ENCODE measurements at places on chromosomes 6 and 20. TPM values are rescaled to one million over a fixed set of nuclear protein-coding genes. Genes with fewer than 3 reads are reported as not detected.
A peak's percentile ranks its signal among the peaks of the same experiment; 100 is the strongest.

- DNase-seq, result peak; percentile 77
These were observed 5.6 kb upstream of the VNN2 start for GRCh38 chr6:132763269-132763668.

ADAM33 gene
- not detected for total RNA-seq

SRC gene
- total RNA-seq, result 15.6 TPM

- DNase-seq, result no peak
These were observed 182.5 kb upstream of the JARID2 start for GRCh38 chr6:15063253-15063853.

GRCh38 chr6:38155144-38155543, 335.6 kb downstream of the ZFAND3 start:
- no peak for DNase-seq

OR2B6 gene
- not detected for total RNA-seq

DNA sequence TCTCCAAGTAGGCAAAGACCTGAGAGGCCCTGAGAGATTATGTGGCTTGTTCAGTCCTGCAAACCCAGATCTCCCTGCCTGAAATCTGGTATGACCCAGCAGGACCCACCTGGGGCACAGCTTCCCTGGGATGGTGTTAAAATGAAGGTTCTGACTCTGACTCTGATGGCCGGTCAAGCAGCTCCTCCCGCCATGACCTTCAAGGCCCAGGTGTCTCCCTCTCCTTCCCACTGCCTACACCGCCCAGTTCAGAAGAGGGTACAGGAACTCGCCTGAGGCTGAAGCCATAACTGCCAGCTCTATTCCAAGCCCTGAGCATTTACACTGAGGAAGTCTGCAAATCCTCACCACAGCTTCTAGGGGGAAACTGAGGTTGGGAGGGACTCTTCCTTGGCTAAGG, 5.9 kb upstream of the CST7 start:
- no peak for DNase-seq

DNA sequence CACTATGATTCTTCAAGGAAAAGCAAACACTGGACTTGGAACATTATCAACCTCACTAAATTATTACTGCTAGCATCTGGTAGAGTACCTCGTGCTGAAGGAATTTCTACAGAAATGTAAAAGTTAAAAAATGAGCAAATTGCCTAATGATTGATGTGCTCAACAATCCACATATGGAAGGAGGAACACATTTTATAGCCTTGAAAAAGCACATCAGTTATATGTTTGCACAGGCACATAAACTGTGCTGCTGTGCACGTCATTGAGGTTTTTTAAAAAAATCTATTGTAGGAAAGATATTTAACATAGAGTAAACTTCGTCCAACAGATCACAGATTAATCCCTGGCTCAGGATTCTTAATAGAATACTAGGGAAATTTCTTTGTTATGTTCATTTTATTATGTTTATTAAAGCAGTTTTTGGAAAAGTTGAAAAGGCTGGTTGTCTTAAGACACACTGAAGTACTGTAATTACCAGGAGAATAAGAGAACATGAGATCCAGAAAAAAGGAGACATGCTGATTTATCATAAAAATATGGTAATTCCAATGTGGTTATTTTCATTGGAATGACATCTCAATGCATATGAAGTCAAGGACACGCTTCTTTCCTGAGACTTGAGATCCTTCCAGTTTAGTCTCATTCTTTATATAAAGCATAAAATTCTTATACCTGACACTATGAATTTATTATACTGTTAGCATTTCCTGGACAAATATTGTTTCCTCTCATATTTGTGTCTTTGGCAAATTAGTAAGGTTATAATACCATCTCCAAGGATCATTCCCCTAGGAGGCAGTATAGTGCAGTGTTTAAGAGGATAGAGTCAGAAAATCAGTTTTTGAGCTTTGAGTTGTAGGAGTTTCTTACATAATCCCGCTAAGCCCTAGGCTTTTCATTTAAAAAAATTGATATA, 511.1 kb downstream of the TENT5A start:
- no peak for DNase-seq

CGA gene
- not detected for total RNA-seq

DNA sequence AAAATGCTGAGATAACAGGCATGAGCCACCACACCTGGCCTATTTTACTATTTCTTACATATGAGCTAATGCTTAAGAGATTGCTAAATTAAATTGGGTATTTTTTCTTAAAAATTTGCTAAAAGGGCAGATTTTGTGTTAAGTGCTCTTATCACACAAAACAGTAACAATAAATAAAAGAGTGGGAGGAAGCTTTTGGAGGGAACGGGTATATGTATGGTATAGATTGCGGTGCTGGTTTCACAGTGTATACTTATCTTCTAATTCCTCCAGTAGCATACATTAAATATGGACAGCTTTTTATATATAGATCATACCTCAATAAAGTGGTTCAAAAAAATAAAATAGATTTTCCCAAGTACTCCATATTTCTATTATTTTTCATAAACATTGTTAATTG, 39.4 kb upstream of the FABP7 start:
- no peak for DNase-seq

- peak; percentile 33 for DNase-seq
These were observed 79.5 kb upstream of the MYL9 start for GRCh38 chr20:36461600-36462439.

GPR6 gene
- not detected for total RNA-seq

DNA sequence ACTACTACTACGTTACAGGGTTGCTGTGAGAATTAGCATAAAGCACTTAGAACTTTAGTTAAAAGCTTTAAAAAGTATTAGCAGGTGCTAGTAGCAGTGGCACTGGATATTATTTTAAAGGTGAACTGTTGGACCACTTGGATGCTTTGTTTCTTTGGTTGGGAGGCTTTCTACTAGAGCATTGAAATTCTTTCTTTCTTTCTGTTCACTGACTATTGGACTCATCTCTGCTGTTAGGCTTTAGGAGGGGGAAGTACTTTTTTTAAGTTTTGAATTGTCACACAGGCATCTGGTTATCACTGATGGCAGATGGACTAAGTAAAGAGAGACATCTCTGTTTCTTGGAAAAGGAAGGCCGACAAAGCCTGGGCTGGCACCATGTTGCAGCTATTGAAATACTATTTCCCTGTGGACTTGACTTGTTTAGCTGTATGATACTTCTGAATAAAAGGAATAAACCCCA, 4.8 kb downstream of the TBPL1 start:
- no peak for DNase-seq

DNA sequence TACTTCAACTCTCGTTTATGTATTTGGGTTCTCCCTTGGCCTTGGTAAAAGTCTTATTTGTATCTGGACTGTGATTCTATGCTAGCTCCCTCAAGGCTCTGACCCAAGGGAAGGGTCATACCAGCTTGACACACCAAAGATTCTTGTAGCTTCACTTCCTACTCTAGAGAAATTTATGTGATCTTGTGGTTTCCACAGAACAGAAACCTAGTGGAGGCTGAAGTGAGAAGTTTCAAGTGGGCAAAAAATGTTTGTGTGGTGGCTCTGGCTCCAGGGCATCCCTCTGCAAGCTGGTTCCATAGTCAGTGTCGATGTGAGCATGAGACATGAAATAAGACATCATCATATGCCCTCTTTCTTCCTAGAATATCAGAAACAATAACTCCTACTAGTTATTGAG, 48.1 kb upstream of the TNFRSF21 start:
- no peak for DNase-seq

PTPRT gene
- not detected for total RNA-seq

- DNase-seq, result no peak
These were observed 1.9 kb upstream of the SPTLC3 start for GRCh38 chr20:13006825-13007224.

DNA sequence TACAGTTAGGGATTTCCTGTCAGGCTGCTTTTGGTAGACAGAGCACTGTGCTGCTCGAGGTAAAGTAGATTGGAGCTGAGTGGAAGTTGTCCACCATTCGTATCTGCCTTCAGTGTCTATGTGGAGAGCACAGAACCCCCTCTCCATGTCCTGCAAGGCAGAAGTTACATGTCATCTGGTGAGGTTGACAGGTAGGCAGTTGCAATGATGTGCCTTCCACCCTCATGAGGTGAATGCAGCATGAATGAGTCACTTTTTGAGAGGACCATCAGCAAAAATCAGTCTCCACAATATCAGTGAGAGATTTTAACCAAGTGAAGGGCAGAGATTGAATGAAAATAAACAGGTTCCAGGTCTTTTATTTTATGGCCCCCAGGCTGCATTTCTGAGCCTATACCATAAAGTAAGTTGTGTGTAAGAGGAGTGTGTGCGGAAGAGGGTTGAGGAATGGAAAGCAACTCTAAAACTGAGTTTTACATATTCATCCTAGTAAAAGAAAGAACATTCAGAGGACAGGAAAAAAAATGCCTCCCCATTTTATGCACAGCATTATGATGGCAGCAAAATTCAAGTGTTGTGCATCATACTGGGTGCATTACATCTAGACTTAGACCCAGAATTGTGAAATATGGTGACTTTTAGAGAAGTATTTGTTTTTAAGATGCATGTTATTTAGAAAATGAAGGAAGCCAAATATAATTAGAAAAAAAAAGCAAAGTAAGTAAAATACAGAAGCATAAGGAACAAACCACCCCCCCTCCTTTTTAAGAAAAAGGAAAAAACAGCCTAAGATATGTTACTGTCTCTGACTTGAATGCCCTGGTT, 15.8 kb downstream of the TRAPPC3L start:
- no peak for DNase-seq

Data from natural killer cell (primary cell).